ENCODE measurements at places on chromosomes 3 and 15.

DNA sequence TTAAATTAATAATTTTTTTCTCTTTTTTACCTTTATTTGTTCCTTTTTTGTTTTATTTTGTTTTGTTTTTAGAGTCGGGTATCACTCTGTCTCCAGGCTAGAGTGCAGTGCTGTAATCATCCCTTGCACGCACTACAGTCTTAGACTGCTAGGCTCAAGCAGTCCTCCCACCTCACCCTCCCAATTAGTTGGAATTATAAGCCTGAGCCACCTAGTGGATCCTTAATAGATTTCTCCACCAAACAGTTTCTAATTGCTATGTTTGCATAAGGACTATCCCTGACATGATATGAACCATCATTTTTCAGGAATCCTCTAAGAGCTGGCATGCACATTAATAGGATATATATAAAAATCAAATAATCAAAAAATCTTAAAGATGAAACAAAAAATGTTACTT, 993.2 kb downstream of the OTOL1 start:
- no peak for DNase-seq

DNA sequence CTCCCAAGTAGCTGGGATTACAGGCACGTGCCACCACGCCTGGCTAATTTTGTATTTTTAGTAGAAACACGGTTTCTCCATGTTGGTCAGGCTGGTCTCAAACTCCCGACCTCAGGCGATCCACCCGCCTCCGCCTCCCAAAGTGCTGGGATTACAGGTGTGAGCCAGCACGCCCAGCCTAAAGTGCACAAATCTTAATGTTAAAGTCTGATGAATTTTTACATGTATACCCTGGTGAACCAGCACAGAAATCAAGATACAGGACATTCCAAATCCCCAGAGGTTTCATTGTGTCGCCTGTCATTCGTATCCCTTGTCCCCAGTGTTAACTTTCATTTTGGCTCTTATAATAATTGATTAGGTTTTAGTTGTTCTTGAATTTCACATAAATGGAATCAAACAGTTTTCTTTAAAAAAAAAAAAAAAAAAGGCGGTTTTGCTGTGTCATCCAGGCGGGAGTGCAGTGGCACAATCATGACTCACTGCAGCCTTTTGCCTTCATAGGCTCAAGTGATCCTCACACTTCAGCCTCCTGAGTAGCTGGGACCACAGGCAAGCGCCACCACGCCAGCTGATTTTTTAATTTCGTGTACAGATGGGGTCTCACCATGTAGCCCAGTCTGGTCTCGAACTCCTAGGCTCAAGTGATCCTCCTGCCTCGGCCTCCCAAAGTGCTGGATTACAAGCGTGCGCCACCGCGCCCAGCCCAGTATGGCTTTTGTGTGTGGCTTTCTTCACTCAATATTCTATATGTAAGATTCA, 1.5 kb upstream of the TM4SF19 start:
- DNase-seq = peak; percentile 74

DNA sequence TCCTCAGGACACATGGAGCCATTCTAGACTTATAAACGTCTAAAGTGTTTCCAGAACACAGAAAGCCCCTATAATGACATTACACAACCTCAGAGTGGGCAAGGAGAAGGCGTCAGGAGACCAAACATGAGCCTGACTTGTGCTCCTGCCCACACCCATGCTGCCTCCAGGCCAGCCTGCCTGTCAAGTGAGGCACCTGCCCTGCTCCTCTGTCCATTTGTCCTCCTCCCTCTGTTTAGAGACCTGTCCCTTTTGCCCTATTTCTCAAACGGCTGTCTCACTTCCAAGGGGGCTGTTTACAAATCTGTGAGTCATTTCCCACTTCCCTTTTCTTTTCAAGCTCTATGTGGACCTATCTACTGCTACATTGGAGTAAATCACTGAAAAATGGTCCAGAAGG, 21.0 kb downstream of the ZDHHC3 start:
- no peak for DNase-seq

DNA sequence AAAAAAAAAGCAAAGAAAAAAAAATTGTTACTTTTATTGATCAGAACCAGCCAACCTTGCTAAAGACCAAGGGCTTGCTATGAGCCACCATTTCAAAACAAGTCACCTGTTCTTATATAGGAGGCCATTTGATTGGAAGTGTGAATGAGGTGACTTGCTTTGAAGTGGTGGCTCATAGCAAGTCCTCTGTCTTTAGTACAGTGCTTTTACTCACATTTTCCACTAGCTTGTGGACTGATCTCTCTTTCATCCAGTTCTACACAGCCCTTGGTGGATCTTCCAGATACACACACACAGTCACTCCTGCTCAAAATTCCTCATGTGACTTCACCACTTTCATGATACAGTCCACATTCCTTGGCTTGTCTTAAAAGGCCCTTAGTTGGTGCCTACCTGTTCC, 13.5 kb downstream of the CLSTN2 start:
- no peak for DNase-seq

- DNase-seq = no peak
These were observed 794.0 kb upstream of the CFAP20DC start for GRCh38 chr3:59843821-59844220.

DNA sequence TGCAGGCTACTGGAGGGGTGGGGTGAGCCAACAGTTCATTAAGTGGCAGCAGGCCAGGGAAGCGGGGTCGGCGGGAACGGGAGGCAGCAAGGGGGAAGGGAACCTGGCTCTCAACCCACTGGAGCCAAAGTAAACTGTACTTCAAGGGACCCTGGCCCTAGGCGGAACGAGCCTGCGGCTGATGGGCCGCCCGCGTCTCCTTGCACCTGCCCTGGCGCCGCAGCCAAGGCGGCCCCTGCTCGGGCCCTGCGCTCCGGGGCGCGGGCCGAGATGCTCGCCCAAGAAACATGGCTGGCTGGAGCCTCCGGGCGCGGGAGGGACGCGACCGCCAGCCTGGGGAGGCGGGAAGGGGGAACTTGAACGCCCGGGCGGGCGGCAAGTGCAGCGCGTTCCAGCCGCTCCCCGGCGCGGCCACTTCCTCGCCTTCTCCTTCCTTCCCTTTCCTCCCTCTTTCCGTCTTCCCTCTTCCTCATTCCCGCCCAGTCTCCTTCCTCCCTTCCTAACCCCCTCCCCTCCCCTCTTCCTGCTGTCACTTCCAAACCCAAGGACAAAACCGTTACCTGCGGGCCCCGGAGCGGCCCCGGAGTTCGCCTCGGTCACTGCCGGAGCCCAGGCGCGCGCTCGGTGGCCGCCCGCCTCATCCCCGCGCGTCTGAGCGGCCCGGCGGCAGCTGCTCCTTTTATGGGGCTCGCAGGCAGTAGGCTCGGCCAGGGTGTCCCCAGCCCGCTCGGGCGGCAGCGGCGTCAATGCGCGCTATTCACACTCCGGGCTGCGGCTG, 489.7 kb downstream of the MAGI1 start:
- DNase-seq = no peak

All from Caki2 (cell line).